Sigmoid colon (tissue), 7 donors: ENCODE measurements at places on chromosomes 5 and 9.

DNA sequence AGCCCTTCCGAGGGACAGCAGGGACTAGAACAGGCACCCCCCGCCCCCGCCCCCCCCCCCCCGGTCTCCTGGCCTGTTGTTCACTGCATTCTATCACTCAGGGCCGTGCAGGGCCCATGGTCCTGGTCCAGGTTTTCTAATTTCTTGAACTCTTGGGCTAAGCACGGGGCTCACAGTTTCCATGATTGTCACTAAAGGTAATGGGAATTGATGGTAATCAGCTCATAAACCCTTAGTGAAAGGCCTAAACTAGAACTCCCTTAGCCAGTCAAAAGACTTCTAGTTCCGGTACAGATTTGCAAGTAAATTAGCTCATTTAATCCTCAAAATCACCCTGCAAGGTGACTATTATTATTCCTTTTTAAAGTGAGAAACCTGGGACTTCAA is 14.7 kb upstream of the PWWP2A start:
- no peak for DNase-seq

DNA sequence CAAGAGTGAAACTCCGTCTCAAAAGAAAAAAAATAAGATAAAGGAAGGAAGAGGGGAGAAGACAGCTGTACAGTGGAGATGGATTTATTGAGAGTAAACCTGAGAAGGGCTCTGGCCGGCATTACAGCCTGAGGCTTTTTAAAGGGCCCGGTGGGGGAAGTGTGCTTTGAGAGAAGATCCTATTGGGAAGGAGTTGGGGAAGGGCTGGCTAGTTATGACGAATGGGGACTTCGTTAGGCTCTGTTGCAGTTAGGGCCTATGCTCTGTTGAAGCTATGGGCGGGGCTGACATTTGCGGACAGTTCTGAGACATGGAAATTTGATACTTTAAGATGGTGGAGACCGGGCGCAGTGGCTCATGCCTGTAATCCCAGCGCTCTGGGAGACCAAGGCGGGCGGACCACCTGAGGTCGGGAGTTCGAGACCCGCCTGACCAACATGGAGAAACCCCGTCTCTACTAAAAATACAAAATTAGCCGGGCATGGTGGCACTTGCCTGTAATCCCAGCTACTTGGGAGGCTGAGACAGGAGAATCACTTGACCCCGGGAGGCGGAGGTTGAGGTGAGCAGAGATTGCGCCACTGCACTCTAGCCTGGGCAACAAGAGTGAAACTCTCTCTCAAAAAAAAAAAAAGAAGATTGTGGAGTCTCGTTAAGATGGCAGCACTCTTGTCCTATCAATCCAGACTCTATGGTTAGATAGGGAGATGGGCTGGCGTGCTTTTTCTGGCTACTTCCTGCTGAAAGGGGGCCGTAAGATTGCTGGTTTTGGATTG is 33.2 kb downstream of the C9orf50 start:
- DNase-seq, result no peak

GRCh38 chr5:163409384-163409783 is 28.0 kb upstream of the CCNG1 start:
- no peak for DNase-seq

- no peak for DNase-seq
These were observed 47.2 kb downstream of the PCSK5 start for GRCh38 chr9:75937521-75938258.

DNA sequence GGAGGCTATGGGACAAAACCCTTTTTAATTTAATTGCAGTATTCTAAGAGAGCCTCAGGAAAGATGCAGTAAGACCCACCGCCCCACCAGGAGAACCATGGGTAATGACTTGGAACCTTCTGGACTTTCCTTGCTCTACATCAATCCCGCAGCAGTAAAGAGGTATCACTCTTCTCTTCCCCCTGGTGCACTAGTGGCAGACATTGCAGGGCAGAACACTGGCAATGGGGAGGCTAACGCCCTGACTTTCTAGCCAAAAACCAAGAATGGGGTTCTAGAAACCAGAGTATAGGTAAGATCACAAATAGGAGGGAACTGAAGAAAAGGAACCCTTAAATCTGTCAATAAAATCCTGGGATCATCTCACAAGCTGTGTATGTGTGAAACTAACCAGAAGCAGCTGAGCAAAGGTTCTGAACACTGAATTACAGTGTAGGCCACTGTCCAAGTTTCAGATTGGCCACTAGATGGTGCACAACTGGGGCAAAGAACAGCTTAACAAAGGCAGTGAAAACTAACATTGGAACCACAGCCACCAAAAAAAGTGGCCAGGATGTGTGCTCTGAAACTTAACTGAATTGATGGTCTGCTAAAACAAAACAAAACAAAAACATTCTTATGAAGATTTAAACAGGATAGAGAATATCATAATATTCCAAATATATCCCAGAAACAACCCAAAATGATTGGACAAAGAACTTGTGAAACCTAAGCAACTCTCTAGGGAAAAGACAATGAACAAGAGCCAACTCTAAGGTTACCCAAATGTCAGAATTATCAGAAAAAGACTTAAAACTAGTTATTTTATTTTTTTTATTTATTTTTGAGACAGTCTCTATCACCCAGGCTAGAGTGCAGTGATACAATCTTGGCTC is 6.6 kb upstream of the FAM151B start:
- DNase-seq, result no peak

GRCh38 chr5:165309446-165309845 is 1804.0 kb downstream of the MAT2B start:
- no peak for DNase-seq

DNA sequence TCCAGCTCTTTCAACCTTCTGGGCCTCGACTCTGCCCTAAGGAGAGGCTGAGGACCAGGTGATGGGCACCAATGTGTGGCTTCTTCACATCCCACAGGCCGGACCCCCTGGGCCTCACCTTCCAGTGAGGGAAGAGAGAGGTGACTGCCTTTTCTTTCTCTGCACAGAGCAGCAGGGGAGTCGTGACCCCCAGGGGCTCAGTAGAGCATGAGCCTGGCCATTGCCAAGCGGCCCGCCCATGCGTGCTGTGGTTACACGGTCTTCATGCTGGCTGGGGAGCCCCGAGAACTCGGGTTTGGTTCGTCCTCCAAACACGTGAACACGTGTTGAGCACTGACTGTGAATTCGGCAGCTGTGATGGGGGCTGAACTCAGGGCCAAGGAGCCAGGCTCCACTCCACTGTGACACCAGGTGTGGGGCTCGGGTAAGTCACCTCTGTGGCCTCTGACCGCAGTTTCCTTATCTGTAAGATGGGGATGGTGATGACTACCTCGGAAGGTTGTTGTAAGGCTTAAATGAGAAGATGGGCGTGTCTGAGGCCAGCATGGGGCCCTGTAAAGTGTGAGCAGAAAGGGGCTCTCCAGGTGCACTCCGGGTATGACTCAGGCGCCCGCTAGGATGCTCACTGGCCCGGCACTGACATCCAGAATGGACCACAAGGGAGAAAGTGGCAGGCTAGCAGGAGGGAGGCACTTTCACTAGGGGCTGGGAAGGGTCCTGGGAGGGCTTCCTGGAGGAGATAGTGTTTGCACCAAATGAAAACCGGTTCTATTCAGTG is 13.4 kb upstream of the GRHPR start:
- no peak for DNase-seq
